ENCODE measurements at places on chromosomes 11 and 22.
A peak's percentile ranks its signal among the peaks of the same experiment; 100 is the strongest.

DNA sequence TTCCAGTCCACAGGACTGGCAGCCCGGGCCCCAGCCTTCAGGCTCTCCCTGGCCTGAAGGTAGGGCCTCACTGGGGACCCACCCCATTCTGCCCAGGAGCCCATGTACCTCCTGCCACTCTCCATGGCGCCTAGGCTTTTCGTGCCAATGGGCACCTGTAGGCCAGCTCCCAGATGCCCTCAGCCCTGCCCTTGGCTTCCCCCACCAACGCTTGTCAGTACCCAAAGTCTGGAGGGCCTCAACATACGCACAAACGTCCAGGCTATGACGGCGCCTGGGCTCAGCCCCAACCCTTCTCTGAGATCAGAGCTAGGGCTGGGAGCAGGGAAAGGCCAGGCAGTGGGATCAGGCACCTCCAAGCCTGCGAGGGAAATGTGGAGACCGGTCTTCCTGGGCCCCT, 816.9 kb upstream of the LUZP2 start:
- no peak for DNase-seq

- no peak for DNase-seq
These were observed 2.7 kb upstream of the MAPK12 start for GRCh38 chr22:50264104-50264745.

DNA sequence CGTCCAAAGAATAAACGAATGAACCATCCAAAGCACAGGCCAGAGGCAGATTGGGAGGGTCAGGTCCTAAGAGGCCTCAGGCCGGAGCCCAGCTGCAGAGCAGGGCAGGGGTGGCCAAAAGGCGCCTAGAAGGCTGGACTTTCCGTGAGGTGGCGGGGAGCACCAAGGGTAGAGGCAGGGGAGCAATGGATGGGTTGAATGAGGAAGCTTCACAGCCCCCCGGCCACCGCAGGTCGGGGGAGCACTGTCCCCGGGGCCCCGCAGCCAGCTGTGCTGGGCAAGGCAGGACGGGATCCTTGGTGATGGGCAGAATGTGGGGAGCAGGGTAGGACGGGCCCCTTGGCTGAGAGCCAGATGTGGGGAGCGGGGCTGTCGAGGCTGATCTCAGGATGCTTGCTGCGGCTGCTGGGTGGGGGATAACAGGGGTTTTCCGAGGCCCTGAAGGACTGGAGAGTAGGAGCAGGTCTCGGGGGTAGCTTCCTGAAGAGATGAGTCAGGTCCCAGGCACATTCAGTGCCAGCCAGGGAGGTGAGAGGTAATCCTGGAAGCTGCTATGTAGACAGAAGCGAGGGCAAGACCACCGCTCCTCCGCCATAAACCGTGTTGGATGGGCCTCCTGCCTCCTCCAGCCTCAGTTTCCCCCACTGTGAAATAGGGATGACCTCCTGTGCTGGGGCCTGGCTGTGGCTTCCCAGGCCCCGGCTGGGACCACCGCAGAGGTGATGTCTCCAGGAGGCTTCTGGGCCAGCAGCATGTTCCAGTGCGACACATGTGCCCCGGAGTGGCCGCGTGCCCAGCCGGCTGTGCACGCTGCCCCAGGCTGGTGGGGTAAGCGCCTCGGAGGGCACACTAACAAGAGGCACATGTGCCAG, 34.6 kb upstream of the KCNQ1OT1 start:
- DNase-seq = no peak

DNA sequence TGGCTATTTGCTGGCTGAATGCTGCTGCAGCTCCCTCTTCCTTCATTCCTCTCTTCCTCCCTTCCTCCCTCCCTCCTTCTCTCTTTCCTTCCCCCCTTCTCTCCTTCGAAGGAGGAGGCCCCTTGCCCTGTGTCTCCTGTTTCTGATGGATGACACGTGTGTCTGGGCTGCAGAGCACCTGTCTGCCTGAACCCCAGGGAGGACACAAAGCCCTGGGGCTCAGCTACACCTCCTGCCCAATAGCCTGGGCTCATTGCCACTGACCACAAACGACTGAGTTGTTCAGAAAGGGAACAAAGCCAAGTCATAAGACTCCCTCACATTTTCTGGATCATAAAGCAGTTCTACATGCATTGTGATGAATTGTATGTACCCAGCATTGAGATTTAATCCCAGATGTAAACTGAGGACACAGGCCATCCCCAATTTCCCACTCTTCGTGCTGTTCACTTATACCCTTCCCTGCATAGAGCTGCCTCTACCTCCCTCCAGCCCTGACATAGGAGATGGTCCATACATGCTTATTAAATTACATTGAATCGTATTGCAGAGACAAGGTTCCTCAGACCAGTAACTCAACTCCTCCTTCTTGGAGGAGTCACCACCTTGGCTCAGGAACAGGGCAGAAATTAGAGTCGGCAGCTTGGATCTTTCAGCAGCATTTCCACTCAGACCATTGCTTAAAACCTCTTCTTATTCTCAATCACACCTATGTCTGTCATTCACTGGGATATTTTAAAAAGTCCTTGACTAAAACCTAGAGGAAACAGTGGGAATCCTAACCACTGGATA, 1.2 kb downstream of the CSRP3 start:
- DNase-seq = no peak

DNA sequence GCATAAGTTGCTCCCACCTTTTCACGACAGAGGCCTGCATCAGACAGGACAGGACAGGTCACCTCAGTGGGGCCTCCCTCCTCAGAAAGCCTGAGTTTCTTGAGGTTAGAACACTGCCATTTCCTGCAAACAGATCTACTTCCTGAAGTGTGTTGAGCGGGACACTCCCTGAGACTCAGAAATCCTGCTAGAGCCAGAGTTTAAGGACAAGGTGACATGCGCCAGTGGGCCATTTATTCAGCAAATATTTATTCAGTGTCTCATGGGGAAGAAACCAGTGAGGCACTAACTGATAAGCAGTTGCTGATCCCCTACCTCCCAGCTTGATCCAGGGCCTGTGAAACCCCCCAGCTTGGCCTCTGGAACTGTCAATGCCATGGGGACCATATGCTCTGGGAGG, 454.6 kb downstream of the SOX6 start:
- no peak for DNase-seq

GRCh38 chr11:57888386-57888785, 126.8 kb downstream of the CTNND1 start:
- DNase-seq = no peak

- DNase-seq = no peak
These were observed 52.1 kb downstream of the LINC01488 start for GRCh38 chr11:69533296-69534165.

GRCh38 chr11:108786281-108786990, 121.6 kb downstream of the DDX10 start:
- DNase-seq = no peak

DNA sequence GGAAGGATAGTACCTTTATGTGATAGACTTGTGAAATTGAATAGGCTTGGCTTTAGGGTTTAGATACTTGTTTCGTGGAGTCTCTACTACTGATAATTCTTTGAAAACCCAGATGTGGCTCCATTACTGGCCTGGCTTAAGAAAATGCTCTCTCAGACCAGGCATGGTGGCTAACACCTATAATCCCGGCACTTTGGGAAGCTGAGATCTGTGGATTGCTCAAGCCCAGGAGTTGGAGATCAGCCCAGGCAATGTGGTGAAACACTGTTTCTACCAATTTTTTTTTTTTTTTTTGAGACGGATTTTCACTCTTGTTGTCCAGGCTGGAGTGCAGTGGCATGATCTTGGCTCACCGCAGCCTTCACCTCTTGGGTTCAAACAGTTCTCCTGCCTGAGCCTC, 40.9 kb downstream of the ATG13 start:
- DNase-seq = no peak

GRCh38 chr11:73995247-73995646, 12.6 kb upstream of the UCP2 start:
- peak; percentile 69 for DNase-seq

- DNase-seq = no peak
These were observed 32.2 kb upstream of the GAB2 start for GRCh38 chr11:78449866-78450265.

GRCh38 chr11:10696468-10697322, 3.1 kb upstream of the IRAG1 start:
- DNase-seq = no peak

- DNase-seq = no peak
These were observed 364.0 kb downstream of the CASP12 start for GRCh38 chr11:104534278-104534677.

DNA sequence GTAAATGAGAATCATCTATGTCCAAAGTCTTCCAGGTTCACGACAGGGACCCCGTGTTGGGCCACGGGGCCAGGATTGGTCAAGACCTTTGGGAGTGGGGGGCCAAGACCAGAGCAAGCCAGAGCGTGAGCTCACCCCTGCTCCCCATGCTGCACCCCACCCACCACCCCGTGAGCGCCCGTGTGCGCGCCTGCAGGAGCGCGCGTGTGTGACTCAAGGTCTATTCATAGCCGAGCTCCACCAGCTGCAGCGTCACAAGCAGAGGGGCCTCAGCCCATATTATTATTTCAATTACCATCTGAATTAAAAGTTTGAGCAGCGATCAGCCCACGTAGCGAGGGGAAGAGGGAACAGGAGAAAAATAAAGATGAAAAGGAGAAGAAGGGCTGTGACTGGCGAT, 5.2 kb downstream of the KCNJ4 start:
- no peak for DNase-seq

GRCh38 chr11:125168918-125169456, 4.4 kb downstream of the PKNOX2 start:
- DNase-seq = no peak

DNA sequence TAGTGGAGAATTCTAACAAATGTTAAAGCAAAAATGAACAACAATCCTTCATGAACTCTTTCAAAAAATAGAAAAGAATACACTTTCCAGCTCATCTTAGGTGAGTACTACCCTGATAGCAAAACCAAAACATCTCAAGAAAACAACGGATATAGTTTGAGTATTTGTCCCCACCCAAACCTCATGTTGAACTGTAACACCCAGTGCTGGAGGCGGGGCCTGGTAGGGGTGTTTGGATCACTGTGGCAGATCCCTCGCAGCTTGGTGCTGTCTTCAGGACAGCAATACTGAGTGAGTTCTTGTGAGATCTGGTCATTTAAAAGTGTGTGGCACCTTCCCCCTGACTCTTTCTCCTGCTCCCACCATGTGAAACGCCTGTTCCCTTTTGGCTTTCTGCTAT, 27.0 kb downstream of the NCAPD3 start:
- DNase-seq = no peak

DNA sequence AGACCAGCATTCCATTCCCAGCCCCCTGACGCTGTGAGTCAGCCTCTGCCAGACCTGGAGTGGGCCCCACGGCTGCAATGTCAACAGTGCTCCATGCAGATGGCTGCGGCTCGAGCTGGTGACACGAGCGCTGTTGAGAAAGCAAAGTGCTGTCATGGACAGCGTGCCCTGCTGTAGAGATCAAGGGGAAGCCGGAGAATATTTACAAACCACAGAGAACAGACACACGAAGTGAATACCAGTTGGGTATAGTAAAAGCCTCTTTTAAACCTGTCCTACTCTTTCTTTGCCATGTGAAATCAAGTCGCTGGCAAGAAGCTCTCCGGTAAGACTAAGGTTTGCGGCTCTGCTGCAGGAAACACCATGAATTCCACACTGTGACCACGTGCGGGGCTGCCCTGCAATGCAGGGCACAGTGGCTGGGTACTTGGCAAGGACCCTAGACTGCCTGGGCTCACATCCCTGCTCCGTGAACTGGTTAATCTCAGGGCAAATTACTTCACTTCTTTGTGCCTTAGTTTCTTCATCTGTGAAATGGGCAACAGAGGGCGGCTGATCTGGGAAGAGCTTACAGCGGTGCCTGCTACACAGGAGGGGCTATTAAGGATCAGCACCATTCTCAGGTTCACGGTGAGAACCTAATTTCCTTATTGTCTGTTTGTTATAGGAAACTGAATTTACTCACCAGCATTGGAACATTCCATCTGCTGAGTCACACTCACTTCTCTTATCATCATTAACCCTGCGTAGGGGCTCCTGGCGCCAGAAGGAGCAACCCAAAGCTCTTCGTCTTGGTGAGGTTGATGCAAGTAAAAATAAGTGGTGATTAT, 27.8 kb upstream of the ELFN2 start:
- DNase-seq = no peak

GRCh38 chr11:45751430-45751829, 53.5 kb upstream of the SLC35C1 start:
- no peak for DNase-seq

DNA sequence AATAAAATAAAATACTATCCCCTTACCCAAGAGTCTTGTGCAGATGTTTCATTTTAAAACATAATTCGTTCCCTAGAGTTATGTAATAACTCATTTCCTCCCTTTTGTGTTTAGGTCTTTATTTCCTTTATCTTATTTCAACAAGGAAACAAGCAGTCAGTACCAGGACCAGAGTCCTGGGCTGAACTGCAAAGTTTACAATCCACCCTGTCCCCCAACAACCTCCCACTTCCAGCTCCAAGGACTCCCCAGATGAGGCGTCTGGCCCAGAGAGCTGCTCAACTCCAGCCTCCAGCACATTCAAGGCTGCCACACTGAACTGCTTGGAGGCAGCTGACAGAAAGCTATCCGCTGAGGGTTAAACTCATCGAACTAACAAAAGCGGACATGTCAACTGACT, 4.5 kb downstream of the POLDIP3 start:
- DNase-seq = no peak

GRCh38 chr22:37428649-37429586, 1.6 kb upstream of the ELFN2 start:
- DNase-seq = peak; percentile 36
